ENCODE measurements at places on chromosomes 6 and 20.

DNA sequence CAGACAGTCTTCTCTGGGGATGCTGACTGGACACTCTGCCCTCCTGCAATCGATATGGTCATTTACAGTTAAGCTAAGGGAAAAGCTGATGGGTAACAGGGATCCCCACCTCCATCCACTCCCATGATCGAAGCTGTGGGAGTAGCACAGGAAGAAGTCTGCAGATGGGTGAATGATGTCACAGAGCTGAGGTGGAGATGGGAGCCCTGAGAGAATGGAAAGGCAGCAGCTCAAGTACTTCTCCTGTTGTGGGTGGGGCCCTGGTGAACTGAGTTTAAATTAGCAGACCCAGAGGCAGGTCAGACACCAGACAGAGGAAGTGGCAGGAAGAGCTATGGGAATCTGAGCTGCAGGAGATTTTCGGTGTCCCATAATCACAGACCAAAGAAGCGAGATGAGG lies 29.0 kb downstream of the HDGFL1 start:
- DNase-seq, result peak; percentile 33

DNA sequence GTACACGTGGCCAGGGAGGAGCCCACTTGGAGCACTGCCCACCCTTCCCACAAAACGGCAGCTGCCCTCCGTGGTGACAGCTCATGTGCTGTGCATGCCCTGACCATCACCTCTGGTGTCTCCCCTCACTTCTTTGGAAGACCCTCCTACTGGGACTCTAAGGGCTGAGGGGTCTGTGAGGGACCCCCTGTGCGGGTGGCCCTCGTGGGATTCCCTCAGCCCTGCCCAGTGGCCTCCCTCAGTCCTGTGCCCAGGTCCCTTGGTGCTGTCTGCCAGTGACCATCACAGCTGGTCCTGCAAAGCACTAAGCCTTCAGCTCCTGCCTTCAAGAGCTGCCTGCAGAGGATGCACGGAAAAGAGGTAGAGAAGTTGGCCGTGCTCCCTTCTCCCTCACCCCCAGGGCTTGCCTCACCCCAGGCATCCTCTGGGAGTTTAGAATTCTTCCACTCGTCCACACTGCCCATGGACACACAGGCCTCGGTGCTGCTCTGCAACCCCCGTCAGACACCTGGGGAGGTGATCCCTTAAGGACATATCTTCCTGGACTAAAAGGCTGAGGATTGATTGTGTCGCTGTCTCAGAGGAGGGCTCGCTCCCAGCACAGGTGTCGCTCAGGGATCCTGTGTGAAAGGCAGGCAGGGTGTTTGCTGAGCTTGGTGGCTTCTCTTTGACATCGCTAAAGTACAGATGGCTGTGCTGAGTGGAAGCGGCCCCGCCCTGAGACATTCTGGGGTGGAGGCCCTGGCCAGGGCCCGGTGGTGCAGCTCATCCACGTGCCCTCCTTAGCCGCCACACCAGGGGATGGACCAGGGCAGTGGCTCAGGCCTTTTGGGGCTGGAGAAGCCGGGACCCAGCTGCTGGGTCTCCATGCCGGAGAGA lies 119.5 kb upstream of the FRMD1 start:
- peak; percentile 5 for DNase-seq

DNA sequence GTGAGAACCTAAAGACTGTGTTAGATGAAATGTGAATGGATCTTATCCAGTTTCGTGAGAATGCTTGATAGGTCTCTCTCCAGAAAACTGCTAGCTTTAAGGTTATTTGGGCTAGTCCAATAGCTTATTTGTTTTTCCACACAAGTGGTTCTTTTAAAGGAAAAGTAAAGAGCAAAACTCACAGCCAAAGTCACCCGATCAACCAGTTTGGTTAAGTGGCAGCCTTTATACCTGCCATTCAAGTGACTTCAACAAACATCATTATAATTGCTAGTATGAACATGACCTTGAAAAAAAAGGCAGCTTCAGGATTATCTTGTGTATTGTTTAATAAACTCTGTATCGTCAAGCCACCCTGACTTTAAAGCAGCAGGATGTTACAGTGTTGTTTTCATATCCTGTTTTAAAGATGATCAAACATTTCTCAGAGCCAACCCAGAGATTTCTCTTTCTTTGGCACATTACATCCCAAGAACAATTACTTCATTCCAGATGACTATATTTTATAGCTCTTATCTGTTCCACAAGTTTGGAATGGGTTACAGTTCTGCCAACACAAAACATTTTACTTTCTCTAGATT lies 253.4 kb downstream of the EPHA7 start:
- DNase-seq, result no peak

GRCh38 chr6:113679051-113679450 lies 178.1 kb upstream of the MARCKS start:
- no peak for DNase-seq

DNA sequence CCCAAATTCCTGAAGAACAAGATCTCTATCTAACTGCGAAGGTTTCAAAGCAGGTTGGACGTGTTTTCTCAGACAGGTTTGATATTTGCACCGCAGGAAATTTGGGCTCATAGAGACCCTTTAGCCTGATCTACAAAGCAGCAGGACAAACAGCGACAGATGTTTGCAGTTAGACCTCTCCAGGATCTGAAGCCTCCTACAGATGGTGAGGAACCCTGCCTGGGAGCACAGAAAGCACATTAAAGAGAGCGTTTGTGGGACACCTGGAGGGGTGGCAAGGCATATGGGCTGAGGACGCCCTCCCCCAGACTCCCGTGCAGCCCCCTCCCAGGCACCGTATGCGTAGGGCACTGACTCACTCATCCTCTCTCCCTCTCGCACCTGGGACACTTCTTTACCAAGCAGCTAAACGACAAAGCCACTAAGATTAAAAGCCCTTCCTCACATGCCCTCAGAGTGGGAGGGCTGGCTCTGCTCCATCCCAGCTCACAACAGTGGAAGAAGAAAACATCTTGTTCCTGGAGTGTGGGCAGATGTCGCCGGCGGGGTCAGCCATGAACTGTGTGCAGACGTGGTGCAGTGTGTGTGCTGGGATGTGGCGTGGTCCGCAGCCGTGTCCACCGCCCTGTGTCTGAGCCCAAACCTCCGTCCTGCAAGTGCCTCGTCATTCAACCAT lies 249.7 kb upstream of the AFDN start:
- no peak for DNase-seq

- no peak for DNase-seq
These were observed 427.4 kb downstream of the UTRN start for GRCh38 chr6:144712541-144712940.

Data from right hindlimb (tissue), 1 donor.